SJSA1 (cell line): ENCODE measurements at places on chromosomes 1 and 21. TPM values are rescaled to one million over a fixed set of nuclear protein-coding genes. Genes with fewer than 3 reads are reported as not detected.
A peak's percentile ranks its signal among the peaks of the same experiment; 100 is the strongest.

DNA sequence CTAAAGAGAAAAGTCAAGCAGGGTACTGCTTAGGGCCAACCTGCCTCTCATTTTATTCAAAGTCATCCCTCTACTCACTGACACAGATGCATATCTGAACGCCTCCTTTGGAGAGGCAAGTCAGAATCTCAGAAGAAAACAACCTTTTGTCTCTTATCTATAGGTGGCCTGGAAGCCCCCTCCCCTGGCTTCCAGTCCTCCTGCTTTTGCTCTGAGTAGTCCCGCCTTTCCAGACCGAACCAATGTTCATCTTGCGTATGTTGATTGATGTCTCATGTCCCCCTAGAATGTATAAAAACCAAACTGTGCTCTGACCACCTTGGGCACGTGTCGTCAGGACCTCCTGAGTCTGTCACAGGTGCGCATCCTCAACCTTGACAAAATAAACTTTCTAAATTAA, 81.8 kb downstream of the WDR4 start:
- H3K4me1 ChIP-seq = no peaks in the 10 kb centered on the region
- H3K36me3 ChIP-seq = no peaks in the 10 kb centered on the region
- DNase-seq = no peak
- H3K27ac ChIP-seq = no peak overlapping the region
- no peak overlapping the region for H3K4me3 ChIP-seq

- no peak for DNase-seq
- peaks cover 16% of the 10 kb centered on the region for H3K4me1 ChIP-seq
- no peaks in the 10 kb centered on the region for H3K36me3 ChIP-seq
Measured at GRCh38 chr1:245585252-245585959, 430.6 kb downstream of the KIF26B start.

The PTPRC gene
- not detected in 2 replicates for total RNA-seq

DNA sequence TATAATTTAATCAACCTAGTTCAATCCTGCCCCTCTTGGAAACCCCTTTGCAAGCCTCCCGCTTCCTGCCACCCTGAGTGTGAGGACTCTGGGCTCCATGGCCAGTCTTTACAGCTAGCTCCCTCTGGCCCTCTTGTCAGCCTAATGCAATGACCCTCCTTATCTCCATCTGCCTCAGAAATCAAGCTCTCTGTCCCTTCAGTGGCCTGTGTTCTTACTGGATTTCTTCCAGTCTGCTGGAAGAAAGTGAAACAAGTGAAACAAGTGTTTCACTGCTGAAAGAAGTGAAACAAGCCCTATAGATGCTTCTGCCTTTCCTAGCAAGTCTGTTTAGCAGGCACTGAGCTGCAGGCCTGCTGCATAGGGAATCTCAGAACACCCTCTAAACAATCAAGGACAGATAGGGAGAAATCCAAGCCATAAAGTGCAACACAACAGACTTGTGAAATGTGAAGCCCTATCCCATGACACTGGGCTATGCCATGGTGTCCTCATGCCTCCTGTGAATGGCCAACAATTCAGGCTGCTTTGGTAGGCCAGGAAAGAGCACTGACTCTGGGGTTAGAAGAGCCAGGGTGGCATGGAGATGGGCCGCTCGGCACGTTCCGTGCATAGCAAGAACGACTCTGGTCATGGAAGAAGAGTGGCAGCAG, 55.9 kb downstream of the FAM163A start:
- no peaks in the 10 kb centered on the region for H3K36me3 ChIP-seq
- H3K27me3 ChIP-seq = peaks cover 6% of the 10 kb centered on the region
- no peak for DNase-seq
- no peaks in the 10 kb centered on the region for H3K4me1 ChIP-seq

DNA sequence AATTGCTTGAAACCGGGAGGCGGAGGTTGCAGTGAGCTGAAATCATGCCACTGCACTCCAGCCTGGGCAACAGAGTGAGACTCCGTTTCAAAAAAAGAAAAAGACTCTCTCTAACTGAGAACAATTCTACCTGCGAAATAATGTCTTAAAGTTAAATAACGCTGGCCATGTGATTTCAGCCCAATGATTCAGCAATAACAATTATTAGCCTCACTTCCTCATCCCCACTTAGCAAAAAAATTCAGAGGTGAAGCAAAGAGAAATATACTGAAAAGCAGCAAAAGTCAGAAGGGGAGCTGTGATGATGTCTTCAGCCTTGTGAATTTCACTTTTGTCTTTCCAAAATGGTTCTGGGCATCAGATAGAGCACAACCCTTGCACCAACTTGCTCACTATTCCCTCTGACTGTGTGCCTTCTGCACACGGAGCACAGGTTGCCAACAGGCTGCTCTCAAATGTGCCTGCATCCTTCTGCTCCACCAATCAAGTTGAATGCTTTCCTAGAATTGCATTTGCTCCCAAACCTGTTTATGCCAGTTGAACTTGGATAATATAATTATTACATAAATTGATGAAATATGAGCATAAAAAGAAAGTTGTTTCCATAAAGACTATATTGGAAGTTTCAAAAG, 79.8 kb upstream of the IPO9 start:
- no peak overlapping the region for H3K27ac ChIP-seq
- H3K4me3 ChIP-seq = no peak overlapping the region
- H3K27me3 ChIP-seq = no peaks in the 10 kb centered on the region

The TMPRSS2 gene
- total RNA-seq = not detected in 2 replicates

The CCDC190 gene
- 2.8 and 5.5 TPM in 2 replicates for total RNA-seq

GRCh38 chr1:207807690-207808321, 56.0 kb downstream of the CD46 start:
- no peak overlapping the region for H3K4me3 ChIP-seq
- H3K27me3 ChIP-seq = no peaks in the 10 kb centered on the region
- H3K27ac ChIP-seq = no peak overlapping the region

DNA sequence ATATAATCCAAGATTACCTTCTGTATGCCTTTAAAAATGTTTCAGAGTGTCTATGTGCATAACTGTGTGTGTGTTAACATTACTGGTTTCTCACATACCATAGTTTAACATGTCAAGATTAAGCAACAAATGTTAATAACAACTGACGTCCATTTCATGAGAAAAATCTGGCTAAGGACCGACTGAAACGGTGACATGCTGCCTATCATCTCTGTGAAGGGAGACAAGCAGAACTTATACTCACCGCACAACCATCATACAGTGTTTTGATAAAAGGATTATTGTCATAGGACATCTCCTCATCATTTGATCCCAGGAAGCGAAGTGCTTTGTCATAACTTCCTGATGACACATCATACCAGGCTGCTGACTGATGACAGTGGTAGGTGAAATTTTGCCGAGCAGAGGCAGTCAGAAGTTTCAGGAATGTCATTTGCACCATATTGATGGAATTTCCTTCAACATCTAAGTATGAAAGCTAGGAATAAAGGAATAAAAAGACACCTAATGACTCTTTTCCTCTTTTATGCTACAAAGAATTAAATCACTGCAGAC, 228.8 kb downstream of the COL11A1 start:
- H3K27me3 ChIP-seq = no peaks in the 10 kb centered on the region
- H3K4me3 ChIP-seq = no peak overlapping the region
- H3K27ac ChIP-seq = peak overlapping the region; percentile 74
- H3K36me3 ChIP-seq = peaks cover 79% of the 10 kb centered on the region

DNA sequence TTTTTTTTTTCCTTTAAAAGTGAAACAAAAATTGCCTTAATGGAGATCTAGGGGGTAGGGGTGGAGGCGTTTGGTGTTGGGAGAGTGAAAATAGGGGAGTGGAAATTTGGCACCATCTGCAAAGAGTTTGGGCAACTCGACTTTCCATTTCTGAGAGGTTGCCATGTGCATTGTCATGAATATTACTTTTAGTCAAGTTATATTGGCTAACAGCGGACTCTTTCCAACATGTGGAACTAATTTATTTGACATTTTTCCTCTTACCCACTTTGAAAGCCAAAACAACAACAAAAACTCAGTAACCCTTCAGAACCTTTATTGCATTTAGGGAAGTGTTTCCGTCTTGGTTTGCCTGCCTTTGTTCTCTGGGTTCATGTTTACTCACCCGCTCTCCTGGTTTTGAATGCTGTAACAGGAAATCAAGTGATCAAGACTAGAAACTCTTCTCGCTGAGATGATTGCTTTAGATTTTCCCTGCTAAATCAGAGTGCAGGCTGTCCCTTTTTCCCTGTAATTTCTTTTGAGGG, 70.4 kb downstream of the CACHD1 start:
- H3K27me3 ChIP-seq = 0 out of 2 replicates have a peak, but pooled peaks cover 4% of the 10 kb centered on the region
- H3K4me3 ChIP-seq = no peak overlapping the region
- no peaks in the 10 kb centered on the region for H3K36me3 ChIP-seq
- H3K27ac ChIP-seq = no peak overlapping the region
- H3K4me1 ChIP-seq = no peaks in the 10 kb centered on the region

The CEP350 gene
- total RNA-seq = 25.6 and 42.9 TPM in 2 replicates

The GPR37L1 gene
- 0.05 TPM in 1 of 2 replicates, not detected in the other for total RNA-seq

The NBPF1 gene
- total RNA-seq = 21.1 and 56.6 TPM in 2 replicates

DNA sequence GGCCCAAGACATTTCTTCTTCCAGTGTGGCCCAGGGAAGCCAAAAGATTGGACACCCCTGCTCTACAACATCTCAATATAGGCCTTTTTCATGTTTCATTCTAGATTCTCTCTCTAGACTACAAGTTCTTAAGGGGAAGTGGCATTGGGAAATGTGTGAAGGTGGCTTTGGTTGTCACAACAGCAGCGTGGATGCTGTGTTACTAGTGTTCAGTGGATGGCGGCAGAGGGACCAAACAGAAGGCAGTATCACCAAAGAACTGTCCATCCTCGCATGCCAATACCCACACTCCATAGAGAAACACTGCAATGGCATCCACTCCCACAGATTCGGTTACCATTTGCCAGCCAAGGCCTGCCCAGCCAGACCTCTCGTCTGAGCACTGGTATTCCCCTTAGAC, 24.3 kb upstream of the IFNAR2 start:
- no peaks in the 10 kb centered on the region for H3K27me3 ChIP-seq
- peak; percentile 13 for DNase-seq
- H3K36me3 ChIP-seq = no peaks in the 10 kb centered on the region
- no peak overlapping the region for H3K27ac ChIP-seq
- peaks cover 7% of the 10 kb centered on the region for H3K4me1 ChIP-seq
- no peak overlapping the region for H3K4me3 ChIP-seq

The RAB3B gene
- 20.6 and 31.4 TPM in 2 replicates for total RNA-seq

The ARMH1 gene
- total RNA-seq = not detected in 2 replicates

The SLC44A3 gene
- total RNA-seq = 2.7 and 3.8 TPM in 2 replicates

The HSD3B1 gene
- not detected in 2 replicates for total RNA-seq

DNA sequence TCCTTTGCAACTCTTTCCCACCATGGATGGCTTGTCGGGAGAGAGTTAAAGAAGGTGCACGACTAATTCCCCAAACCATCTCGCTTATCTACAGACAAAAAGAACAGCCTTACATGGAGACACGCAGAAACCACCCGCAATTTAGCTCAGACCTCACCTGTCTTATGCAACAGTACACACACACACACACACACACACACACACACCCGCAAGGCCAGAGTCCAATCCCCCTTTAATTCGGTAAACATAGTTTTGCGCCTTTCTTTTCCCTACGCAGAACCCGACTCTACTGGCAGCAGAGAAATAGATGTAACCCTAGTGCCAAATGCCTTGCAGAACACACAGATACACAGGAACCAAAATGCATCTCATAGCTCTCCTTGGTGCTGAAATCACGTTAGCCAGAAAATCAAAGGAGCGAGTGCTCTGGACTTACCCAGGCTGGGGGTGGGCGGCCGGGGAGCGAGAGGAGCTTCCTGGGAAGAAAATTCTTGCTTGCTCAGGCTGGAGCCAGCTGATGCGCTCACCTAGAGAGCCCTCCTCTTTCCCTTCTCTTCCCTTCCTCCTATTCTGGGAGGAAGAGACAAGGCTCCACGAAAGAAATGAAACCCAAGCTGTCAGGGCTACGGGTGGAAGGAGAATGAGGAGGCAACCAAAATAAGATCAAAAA, 470 bp downstream of the TNR start:
- no peak overlapping the region for H3K4me3 ChIP-seq
- no peaks in the 10 kb centered on the region for H3K4me1 ChIP-seq
- no peak for DNase-seq
